T-helper 17 cell (primary cell): ENCODE measurements at places on chromosomes 7 and 10.

DNA sequence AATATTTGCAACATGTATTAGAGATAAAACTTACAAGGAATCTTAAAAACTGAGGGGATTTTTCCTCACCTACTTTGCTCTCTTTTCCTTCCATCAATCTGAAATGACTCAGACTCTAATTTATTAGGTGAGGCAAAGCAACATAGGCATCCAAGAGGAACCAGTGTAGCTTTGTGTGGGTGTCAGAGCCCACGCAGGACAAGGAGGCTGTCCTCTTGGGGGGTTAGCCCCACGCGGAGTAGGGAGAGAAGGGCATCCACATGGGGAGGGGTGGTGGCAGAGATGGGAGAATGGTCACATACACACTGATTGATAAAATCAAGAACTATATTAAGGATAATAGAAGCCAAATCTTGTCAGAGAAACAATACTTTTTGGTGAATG lies 33.8 kb upstream of the ARMS2 start:
- DNase-seq = no peak

- DNase-seq = no peak
Measured at GRCh38 chr10:59627366-59628018, 82.2 kb downstream of the SLC16A9 start.

- no peak for DNase-seq
Measured at GRCh38 chr10:129524936-129525335, 57.9 kb downstream of the MGMT start.

- no peak for DNase-seq
Measured at GRCh38 chr7:143492043-143492471, 14.4 kb downstream of the TAS2R41 start.

GRCh38 chr10:117136391-117136975 lies 1.6 kb downstream of the VAX1 start:
- no peak for DNase-seq

DNA sequence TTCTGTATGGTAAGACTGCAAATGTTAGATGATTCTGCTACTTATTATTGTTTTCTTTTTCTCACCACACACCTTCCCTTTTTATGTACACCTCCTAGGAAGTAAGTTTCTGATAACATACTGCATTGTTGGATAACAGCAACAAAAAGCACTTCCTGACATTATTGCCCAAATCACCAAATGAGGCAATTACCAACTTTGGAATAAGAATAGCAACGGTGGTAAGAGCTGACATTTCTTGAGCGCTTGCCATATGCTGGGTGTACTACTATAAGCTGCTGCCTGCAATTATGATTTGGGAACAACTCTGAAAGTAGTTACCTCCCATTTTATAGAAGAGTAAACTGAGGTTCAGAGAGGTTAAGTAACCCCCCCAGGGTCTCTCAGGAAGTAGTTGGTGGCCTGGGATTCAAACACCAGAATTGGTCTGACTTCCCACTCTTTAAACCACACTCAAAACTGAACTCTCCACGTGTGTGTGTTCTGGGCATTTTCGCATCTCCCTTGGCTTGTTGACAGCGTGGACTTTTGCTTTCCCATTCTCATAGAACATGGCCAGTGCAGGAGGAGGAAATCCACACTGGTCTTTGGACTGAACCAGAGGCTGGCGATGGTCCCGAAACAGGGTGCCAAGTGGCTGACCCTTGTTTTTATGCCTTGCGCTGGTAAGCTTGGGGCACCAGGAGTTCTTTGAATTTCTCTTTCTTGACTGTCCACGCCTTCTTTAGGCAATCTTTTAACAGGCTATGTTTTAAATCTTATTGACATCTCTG lies 71.4 kb downstream of the TCF7L2 start:
- DNase-seq = no peak

GRCh38 chr10:98272245-98272644 lies 4.3 kb upstream of the LOXL4 start:
- DNase-seq = no peak

GRCh38 chr7:155586843-155587440 lies 40.6 kb upstream of the CNPY1 start:
- DNase-seq = no peak

GRCh38 chr10:70886921-70887665 lies 1.3 kb downstream of the PCBD1 start:
- DNase-seq = no peak

- no peak for DNase-seq
Measured at GRCh38 chr7:156036153-156036552, 223.9 kb upstream of the SHH start.

DNA sequence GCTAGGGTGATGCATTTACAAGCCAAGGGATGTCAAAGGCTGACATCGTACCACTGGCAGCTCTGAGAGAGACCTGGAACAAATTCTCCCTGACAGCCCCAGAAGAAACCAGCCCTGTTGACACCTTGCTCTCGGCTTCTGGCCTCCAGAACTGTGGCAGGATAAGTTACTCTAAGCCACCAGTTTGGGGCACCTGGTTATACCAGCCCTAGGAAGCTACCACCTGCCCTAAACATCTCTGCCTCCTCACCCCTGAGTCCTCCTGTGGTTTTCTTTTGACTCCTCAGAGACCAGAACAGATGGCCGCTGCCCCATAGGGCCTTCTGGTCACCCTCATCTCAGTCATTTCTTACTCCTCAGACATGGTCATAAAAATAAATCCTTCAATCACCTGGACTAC lies 107.4 kb downstream of the CPXM2 start:
- DNase-seq = no peak

- no peak for DNase-seq
Measured at GRCh38 chr10:46520381-46520780, 36.1 kb downstream of the GPRIN2 start.

- no peak for DNase-seq
Measured at GRCh38 chr10:67602268-67602950, 93.6 kb downstream of the CTNNA3 start.

DNA sequence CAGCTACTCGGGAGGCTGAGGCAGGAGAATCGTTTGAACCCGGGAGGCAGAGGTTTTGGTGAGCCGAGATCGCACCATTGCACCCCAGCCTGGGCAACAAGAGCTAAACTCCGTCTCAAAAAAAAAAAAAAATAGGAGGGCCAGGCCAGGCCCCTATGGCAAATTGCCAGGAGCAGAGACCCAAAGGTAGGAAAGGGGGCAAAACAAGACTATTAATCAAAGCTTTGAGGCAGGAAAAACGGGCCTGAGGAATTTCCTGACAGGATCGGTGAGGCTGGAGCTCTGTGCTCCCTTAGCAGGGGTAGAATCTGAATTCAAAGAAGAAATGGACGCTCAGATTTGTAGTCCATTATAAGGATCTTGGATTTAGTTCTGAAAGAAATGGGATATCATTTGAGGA lies 2.8 kb upstream of the VOPP1 start:
- no peak for DNase-seq

DNA sequence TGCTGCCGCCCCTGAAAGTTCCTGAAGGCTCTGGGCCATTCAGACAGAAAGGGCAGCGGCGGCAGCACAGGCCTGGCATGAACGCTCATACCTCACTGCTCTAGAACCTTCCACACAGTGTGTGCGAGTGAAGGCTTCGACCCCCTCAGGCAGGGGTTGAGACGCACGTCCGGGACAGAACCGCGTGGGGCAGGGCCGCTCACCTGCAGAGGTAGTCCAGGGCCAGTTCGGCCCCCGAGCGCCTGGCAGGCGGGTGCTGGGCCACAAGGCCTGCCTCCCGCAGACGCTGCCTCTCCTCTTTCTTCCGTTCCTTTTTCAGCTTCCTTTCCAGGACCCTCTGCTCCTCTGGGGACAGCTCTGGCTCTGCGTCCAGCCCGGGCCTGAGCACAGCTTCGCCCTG lies 26.8 kb downstream of the CYP2W1 start:
- no peak for DNase-seq

DNA sequence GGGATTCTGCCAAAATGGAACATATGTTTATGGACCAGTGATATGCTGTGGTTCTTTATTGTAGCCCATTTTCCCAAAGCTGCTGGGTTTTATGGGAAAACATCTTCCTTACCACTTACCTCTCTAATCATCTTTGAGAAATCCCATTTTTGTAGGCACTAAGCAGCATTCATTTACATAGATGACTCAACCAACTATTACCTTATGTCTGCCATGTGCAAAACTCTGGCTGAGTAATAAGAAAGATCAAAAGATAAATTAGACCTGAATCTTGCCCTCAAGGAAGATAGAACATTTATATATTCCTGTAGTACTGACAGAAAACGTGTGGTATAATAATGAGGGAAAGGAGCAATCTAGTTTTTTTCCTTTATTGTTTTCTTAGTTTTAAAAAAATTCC lies 24.3 kb downstream of the CBLL1 start:
- DNase-seq = no peak

GRCh38 chr10:6310977-6311376 lies 108.2 kb downstream of the PFKFB3 start:
- DNase-seq = no peak

GRCh38 chr10:34183016-34183796 lies 631.9 kb downstream of the PARD3 start:
- DNase-seq = no peak

GRCh38 chr7:150982351-150982750 lies 4.2 kb upstream of the KCNH2 start:
- no peak for DNase-seq

DNA sequence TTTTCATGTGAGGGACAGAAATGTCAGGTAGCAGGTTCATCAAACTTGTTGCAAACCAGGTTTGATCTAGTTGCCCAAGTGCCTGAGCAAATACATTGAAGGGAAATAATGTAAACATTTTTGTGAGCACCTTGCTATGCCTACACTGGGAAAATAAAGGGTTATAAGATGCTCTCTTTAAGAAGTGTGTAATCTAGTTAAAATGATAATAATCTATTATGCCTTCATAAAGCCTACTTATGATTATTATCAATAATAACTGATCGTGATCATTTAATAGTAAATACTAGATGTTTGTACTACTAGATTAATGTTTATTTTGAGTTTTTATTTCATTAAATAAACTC lies 1.9 kb upstream of the TMEM229A start:
- DNase-seq = no peak

DNA sequence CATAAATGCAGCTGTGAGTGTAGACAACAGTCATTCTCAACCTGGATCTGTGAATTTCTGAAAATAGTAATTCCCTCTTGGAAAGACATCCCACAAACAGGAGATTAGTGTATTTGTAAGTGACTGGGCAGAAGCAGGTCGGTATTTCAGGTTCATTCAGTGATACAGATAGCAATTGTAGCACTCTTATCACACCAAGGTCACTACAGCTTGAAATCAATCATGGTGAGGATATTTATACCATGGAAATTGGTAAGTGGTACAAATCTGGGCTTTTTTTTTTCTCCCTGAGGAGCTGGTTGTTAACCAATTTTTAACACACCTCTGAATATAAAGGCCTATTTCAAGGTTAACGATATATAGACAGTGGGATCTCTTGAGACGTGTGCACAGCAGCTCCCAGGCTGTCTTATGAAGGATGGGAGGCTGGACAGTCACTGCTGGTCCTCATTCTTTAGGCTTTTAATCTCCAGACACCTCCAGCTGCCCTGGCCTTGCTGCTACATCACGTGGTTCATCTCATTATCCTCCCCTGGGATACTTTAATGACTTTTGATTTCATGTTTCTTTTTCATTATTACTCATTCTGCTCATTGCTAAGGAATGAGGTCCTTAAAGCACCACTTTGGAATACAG lies 87.1 kb downstream of the ITGA8 start:
- no peak for DNase-seq

GRCh38 chr7:43647673-43648472 lies 65.0 kb downstream of the STK17A start:
- no peak for DNase-seq

DNA sequence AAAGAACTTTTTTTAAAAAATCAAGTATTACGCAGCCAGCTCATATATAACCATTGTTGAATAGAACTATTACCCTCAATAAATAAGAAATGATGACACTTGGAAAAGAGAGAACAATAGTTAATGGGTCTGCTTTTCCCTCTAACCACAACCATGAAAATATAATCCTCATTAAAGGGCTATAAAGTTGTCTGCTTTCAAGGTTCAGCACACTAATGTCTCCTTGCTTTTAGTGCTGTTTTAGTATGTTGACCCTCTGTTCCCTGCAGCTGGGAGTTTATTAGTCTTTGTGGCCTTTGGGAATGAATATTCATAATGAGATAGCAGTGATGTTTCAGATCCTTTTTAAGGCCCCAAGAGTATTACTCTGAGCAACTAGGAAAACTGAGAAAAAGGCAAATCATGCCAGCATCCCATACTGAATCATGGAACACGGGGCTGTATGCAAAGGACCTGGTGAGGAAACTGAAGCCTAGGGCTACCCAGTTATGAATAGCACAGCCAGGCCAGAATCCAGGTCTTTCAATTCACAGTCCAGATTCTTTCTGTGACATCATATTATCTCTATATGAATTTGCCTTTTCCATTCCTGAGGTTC lies 332.0 kb upstream of the LRGUK start:
- DNase-seq = no peak

DNA sequence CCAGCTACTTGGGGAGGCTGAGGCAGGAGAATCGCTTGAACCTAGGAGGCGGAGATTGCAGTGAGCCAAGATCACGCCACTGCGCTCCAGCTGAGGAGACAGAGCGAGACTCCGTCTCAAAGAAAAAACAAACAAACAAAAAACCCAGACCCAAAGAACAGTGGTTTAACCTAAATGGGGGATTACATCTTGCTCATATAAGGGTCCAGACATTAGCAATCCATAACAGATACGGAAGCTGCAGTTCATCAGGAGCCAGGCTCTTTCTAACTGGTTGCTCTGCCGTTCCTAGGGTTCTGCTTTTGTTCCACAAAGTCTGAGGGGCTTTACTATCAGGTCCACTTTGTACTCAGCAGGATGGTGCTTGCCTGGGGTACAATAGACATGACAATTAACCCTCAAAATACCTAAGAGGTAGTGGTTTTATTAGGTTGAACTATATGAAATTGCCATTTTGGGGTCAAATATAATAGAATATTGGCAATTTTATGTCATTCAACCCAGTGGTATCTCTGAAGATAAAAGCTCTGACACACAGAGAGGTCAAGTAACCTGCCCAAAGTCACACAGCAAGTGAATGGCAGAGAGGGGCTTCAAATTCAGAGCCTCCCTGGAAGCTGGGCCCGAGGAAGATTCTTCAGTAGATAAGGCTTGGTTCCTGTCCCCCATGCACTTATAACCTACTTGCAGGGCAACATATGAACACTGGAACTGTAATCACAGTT lies 21.3 kb downstream of the NYAP1 start:
- no peak for DNase-seq

DNA sequence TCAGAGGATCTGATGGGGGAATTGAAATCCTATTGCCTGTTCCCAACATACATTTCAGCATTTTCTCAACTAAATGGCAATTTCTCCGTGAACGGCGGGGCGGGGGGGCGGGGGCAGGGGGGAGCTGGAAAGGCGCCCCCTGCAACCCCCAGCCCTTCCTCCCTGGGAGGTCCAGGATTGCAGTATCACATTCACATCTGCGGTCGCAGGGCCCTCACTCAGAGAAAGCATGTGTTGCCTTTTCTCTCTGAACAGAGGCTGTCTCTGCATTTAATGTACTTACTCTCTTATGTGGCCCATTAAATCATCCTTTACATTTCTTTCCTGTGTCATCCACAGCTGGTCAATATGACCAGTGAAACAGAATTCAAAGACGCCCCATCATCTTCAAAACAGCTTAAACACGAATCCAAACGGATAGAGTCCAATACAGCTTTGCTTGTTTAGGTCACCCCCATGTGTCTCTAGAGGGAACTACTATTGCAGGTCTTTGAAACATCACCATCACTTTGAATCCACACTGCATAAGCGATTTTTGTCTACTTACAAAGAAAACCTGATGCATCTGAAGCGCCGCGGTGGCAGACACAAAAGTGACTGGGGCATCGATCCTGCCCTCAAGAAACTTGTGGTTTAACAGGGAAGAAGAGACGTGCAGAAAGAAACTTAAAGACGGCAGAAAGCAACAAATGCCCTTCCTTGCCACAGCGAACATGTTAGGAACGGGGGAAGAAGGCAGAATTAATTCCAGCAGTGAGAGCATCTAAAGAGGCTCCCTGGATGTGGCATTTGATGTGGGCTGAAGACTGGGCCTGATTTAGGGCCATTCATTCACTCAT lies 17.0 kb upstream of the ECHDC3 start:
- no peak for DNase-seq
